ENCODE measurements at places on chromosomes 3 and 15.

- peak; percentile 46 for DNase-seq
Measured at GRCh38 chr3:57026944-57027343, 33.5 kb upstream of the SPATA12 start.

DNA sequence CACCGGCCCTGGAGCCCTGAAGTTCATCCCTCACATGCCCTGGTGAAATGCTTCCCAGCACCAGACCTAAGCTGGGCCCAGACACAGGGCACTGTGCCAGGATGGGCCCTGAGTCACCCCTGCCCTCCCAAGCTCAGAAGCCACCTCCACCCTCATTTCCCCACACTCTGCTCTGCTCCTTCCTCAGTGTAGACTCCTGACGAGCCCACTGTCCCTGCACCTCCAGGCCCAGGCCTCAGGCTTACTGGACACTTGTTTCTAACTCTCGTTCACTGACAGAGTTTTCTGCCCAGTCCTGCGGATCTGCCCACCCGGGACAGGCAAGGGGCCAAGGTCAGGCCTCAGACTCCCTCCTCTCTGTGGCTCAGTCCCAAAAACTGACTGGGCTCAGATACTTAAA is 112.6 kb upstream of the RNF7 start:
- peak; percentile 48 for DNase-seq

GRCh38 chr3:172047567-172048115 is 8.3 kb downstream of the FNDC3B start:
- no peak for DNase-seq

DNA sequence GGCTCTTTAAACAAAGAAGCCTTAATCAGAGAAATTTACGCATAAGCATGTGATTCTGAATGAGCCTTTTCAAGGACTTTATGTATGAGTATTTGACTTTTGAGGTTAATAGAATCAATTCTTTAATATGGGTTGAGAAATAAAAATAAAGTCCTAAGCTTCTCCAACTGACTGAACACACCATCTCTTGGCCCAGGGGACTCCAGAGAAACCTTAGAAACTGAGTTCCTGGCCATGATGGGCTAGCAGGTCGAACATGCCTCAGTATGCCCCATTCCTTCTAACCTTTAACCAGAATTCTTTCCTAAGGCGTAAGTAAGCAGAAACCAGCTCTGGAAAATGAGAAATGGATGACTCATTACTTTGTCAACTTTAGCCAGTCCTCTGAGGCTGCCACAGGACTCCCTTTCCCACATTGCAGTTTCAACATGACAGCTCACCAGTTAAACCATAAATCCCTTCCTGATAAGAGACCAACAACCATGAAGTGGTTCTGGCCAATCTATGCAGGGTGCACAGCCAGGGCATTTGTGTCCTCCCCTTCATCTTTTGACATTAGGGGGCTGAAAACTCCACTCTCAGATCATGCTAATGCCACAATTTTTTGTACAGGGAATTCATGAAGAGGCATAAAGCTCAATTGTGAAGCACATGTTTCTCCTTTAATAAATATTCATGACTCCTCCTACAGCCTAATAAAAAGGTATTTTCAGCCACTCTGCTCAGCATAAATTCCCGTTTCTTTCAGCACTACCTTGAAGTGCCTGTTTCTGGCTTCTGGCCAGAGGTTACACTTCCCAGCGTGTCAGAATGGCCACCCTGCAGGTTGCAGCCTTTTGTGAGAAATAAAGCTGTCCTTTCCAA is 33.3 kb downstream of the TM4SF18 start:
- peak; percentile 96 for DNase-seq

- no peak for DNase-seq
Measured at GRCh38 chr3:16412192-16412800, 101.2 kb downstream of the RFTN1 start.

DNA sequence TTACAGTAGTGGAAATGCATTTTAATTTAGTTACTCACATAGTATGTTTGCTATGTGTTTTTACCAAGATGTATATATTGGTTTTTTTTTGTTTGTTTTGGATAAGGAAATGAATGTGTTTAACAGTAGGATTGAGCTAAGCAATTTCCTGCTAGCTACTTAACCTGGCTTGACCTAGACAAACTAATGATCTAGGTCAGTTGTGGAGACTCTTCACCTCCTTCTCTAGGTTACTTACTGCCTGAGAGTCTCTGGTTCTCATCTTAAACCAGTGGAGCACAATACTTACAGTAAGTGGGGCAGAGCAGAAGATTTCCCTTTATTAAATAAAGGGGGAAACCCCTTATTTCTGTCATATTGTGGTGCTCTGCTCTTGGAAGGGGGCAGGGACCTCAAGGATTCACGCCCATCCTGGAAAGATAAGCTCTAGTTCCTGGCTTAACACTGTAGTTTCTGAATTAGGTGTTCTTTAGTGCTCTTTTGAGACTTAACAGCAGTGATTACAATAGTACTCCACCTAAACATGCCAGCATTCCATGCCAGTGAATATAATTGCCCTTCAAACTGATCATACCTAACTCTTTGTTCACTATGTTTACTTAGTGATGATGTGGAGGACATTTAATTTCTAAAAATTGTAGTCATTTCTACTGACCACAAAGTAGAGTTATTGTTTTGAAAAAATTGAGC is 79.9 kb downstream of the UBP1 start:
- peak; percentile 91 for DNase-seq

- peak; percentile 94 for DNase-seq
Measured at GRCh38 chr3:24365168-24365567, 129.5 kb downstream of the THRB start.

DNA sequence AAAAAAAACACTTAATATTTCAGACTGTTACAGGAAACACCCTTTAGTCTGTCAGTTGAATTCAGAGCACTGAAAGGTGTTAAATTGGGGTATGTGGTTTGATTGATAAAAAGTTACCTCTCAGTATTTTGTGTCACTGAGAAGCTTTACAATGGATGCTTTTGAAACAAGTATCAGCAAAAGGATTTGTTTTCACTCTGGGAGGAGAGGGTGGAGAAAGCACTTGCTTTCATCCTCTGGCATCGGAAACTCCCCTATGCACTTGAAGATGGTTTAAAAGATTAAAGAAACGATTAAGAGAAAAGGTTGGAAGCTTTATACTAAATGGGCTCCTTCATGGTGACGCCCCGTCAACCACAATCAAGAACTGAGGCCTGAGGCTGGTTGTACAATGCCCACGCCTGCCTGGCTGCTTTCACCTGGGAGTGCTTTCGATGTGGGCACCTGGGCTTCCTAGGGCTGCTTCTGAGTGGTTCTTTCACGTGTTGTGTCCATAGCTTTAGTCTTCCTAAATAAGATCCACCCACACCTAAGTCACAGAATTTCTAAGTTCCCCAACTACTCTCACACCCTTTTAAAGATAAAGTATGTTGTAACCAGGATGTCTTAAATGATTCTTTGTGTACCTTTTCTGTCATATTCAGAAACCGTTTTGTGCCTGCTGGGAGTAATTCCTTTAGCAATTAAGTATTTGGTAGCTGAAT is 17.9 kb downstream of the TMEM43 start:
- no peak for DNase-seq

DNA sequence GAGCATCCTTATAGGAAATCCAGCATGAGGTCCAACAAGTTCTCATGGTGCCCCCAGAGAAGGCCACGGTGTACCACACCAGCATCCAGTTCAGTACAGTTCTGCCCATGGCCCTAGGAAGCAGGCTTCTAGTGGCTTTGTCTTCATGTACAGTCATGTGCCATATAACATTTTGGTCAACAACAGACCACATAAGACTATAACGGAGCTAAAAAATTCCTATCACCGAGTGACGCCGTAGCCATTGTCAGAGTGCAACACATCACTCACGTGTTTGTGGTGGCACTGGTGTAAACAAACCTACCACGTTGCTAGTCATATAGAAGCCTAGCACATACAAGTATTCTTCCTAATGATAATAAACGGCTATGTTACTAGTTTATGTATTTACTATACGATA is 209.0 kb downstream of the ARRDC4 start:
- no peak for DNase-seq

GRCh38 chr3:71305231-71306206 is 278.0 kb downstream of the FOXP1 start:
- DNase-seq: no peak

DNA sequence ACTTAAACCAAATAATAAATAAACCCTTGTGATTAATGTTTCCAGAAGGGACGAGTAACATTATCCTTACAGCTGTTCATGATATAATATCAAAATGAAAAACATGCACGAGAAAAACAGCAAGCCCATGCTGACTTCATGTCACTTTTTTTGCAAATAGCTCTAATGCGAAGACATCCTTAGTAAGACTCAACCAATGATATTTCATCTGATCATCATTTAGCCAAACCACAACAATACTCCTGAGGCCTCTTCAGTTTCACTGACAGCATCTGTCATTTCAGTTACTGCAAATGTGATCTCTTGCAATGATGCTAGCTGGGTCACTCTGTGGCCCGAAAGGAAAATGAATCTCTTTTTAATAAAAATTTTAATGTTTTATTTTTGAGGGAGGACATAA is 74.0 kb downstream of the POLR2M start:
- peak; percentile 77 for DNase-seq

GRCh38 chr3:189625572-189625971 is 5.6 kb upstream of the TP63 start:
- peak; percentile 8 for DNase-seq

DNA sequence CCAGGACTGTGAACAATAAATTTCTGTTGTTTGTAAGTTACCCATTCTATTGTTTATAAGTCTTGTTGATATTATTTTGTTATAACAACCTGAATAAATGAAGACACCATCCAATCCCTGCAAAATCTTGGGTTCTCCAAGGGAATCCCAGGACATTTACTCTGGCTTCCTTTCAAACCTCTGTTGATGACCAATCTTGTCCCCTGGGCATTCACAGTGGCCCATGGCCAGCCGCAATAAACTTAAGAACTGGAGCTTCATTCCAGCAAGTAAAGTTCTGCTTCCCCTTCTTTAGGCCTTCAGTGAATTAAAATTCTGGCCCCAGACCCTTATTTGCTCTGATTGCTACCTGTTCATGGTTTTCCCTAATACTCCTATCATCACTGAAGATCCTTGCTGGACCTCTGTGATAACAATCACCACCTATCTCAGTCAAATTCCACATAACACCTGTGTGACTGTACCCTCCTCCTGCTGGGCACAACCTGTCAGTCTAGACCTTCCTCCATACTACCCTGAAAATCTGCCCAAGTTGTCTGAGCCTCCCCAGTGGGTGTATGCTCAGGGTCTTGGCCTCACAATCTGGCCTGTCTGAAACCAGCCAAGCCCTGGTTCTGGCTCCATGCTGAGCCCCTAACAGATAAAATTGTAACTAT is 153.1 kb downstream of the SEMA6D start:
- DNase-seq: no peak

All from LHCN-M2 (cell line).